ENCODE measurements at places on chromosomes 1 and 21.
A peak's percentile ranks its signal among the peaks of the same experiment; 100 is the strongest.

GRCh38 chr1:29599071-29599470, 362.7 kb downstream of the PTPRU start:
- DNase-seq, result no peak

DNA sequence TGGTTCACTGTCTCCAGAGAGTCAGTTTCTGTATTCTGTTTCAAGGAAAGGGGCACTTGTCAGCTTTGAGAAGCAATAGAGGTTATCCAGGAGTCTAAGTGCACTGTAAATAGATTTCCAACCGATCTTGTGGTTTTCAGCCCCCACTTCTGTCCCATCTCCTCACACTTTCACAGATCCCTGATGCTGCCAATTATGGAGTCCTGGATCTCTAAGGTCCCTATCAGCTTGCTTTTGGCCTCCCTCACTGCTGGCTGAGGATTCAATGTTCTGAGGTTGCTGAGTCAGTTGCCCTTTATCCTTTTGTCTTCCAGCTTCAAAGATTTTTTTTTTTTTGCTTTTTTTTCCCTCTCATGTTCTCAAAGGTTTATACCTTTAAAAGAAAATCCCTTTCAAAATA, 98.4 kb downstream of the DIRAS3 start:
- DNase-seq, result no peak

- no peak for DNase-seq
Measured at GRCh38 chr1:95308276-95309030, 74.4 kb downstream of the RWDD3 start.

DNA sequence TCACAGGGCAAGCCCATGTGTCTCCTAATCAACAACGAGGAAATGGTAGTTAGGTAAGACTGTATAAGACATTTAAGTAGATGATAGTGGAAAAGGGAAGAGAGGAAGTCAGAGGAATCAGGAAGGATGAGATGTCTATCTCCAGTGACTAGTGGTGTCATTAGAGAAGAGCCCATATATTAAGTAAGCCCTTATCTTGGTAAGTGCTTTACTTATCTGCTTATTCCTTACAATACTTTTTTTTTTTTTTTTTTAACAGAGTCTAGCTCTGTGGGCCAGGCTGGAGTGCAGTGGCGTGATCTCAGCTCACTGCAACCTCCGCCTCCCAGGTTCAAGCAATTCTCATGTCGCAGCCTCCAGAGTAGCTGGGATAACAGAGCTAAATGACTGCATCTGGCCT, 29.5 kb downstream of the RNF11 start:
- DNase-seq, result no peak

DNA sequence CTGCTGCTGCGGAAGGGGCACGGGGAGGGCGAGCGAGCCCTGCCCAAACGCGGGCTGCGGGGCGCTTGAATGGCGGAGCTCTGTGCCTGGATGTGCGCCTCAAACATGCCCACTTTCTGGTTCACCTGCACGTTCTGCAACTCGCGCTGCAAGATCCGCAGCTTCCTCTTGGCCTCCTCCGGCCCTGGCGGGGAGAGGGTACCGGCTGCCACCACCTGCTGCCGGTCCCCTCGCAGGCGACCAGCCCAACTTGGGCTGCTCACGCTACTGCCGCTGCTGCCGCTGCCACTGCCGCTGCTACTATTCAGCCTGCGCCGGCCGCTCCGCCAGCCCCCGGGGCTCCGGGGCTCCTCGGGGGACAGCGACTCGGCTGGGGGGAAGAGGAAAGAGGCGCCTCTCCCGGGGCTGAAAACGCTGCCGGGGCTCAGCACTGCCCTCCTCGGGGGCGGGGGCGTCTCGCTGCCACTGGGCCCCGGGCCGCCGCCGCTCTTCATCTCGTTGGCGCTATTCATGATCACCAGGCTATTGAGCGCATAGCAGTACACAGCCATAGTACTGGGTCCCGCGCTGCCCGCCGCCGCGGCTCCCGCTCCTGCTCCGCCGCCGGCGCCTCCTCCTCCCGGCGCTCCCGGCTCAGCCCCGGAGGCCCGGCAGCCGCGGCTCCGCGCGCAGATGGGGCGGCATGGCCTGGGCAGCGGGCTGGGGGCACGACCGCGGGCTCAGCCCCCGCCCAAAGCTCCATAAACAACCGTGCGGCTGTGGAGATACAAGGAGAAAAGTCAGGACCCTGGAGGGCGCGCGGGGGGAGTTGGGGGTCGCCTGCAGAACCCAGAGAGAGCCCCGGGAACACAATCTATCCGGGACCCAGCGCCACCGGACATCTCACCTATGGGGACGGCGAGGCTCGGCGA, 1.9 kb downstream of the ITPKB start:
- DNase-seq, result peak; percentile 47

DNA sequence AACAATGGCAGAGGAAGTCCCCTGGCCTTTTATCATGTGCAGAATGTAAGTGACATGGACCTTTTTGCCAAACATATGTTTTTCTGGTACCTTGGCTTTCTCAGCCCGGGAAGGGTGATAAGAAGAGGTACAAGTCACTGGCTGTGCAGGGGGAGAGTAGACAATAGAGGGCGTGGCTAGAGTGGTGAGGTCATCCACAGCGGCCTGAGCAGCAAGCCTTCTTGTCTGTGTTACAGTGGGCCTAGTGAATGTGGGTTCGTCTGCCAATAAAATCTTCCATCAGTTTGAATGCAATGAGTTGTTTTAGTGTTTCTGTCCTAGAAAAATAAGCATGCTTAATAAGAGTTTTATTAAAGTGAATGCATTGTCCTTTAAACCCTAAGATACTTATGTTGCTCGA, 59.0 kb upstream of the PGD start:
- DNase-seq, result no peak

GRCh38 chr1:174968750-174969244, 30.9 kb upstream of the CACYBP start:
- peak; percentile 24 for DNase-seq

- DNase-seq, result no peak
Measured at GRCh38 chr1:172054172-172054571, 212.9 kb downstream of the DNM3 start.

DNA sequence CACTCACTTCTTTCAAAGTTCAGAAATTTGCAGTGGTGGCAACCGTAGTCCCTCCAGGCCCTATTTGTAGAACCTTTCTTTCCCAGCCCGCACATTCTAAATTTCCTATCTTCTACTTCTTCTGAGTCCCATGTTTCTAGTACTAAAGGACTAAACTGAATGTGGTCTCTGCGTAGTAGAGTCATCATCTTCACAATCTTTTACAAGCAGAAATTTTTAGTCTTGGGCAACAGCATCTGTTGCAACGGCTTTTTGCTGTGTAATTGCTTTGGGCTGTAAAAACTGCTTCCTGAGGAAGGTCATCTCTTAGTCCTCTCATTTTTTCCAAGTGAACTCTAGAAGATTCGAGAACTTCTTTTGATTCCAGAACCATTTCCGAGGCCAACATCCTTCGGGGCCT, 23.9 kb downstream of the VAV3 start:
- no peak for DNase-seq

- DNase-seq, result no peak
Measured at GRCh38 chr1:112983537-112984131, 27.6 kb upstream of the SLC16A1 start.

GRCh38 chr1:112869895-112870294, 86.1 kb downstream of the SLC16A1 start:
- DNase-seq, result no peak

DNA sequence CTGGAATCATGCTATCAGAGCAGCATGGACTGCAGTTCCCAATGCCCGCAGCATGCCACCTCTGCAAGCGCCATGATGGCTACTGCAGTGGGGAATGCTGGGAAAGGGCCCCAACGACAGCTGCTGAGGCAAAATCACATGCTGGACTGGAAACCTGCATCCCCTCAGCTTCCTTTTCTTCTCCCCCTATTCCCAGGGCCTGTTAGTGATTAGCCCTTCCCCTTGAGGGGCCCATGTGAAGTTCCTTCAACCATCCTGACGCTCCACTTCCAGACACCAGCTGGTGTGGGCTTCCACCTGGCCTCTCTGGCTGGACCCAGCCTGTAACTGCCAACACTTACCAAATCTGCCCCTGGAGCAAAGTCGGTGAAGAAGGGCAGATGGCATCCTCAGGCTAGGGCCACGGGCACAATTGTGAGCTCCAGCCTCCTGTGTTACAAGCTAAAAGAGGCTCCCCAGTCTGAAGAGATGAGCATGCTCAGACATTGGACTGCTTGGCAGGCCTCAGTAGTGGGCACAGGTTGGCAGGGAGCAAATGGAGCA, 22.1 kb upstream of the SDC3 start:
- no peak for DNase-seq

DNA sequence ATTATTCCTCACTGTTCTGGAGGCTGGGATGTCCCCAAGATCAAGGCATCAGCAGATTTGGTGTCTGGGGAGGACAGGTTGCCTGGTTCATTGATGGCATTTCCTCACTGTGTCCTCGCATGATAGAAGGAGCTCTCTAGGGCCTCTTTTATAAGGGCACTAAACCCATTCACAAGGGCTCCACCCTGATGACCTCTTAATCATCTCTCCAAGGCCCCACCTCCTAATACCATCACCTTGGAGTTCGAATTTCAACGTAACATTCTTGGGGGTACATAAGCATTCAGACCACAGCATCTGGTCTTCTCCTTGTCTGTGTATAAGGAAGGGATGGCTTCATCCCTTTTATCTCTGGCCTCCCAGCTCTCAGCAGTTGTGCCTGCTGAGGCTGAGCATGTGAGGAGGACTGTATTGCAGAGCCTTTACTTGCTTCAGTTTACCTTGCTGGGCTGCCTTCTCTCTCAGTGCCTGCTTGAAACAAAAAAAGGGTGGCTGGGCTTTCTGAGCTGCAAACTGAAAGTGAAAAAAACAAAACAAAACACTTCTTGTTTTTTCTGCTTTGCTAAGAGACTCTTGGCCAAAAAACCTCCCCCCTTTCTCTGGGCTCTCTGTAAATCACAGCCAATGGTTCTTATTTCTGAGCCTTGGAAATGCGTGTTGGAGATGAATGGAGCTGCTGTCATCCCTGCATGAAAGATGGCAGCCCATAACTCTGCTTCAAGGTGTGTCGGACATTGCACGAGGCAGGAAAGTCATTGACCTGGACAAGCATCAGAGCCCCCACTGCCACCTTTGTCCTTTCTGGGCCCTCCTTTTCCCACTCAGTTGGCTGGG, 75.8 kb downstream of the RHOU start:
- no peak for DNase-seq

DNA sequence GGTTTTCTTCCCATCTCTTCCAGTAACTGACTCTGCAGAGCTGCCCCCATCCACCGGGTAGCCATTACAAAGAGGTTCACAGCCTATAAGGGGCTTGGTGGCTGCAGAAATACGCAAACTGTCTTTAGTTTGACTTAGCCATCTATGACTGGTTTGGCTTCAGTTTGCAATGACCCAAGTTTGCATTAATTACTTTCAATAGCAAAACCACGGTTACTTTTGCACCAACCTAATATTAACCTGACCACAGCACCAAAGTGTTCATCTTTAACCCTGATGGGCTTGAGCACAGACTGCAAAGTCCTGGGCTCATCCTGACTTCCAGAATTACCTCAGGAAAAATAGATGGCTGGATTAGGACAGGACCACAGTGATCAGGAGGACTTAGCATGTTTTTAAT, 2.2 kb upstream of the HAO2 start:
- DNase-seq, result no peak

DNA sequence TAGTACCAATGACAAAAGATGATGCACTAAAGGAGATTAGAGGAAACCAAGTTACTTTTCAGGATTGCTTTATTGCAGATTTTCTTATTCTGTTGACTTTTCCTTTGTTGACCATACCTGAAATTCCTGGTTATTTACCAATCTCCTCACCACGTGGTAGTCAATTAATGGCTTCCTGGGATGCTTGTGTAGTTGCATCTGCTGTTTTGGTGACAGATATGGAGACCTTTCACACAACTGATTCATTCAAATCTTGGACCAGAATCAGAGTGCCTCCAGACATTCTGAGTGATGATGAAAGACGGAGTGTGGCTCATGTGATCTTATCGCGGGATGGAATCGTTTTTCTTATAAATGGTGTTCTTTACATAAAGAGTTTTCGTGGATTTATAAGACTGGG, 91.3 kb downstream of the CATSPERE start:
- no peak for DNase-seq

DNA sequence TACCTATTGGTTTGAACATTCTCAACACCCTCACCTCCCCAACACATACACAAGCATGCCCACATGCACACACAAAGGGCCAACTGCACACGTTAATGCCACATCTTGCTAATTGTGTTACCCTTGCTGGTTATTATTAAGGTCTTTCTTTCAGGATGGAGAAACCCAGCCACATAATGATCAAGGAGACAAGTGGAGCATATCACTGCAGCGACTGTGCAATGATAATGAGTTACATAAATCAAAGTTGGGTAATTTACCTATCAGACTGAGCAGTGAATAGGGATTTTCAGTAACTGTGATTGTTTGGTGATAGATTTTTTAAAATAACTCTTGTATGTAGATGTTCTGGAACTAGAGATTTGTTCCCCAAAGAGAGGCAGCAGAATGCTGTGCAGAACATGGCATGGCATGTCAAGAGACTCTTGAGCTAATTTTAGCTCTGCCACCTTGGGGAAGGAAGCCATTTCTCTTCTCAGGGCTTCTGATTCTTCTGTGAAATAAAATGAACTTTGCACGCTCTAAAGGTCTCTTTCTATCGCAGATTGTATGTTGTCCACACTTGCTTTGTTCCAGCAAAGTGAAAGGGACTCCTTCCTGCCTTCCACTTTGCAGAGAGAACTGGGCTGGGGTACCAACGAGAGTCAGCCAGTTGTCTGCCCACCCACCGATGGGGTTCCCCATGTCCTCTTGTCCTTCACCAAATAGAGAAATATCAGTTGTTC, 126.0 kb upstream of the CAMK1G start:
- DNase-seq, result no peak

DNA sequence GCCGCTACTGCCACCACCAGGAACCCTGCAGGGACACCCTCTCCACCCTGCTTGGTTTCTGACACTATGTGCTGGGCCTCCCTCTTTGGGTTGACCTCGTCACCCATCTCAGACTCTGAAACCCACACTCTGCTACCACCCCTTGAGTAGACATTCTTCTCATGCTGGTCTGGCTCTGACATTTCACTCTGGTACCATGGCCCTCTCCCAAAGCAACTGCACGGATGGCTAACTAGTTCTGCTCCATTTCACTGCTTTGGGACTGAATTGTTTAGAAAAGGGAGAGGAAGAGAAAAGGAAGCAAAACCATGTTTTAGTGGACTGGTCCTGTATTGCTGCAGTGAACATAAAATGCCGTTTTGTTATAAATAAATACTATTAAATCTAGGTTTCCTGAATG, 137.8 kb downstream of the KCNK2 start:
- no peak for DNase-seq

DNA sequence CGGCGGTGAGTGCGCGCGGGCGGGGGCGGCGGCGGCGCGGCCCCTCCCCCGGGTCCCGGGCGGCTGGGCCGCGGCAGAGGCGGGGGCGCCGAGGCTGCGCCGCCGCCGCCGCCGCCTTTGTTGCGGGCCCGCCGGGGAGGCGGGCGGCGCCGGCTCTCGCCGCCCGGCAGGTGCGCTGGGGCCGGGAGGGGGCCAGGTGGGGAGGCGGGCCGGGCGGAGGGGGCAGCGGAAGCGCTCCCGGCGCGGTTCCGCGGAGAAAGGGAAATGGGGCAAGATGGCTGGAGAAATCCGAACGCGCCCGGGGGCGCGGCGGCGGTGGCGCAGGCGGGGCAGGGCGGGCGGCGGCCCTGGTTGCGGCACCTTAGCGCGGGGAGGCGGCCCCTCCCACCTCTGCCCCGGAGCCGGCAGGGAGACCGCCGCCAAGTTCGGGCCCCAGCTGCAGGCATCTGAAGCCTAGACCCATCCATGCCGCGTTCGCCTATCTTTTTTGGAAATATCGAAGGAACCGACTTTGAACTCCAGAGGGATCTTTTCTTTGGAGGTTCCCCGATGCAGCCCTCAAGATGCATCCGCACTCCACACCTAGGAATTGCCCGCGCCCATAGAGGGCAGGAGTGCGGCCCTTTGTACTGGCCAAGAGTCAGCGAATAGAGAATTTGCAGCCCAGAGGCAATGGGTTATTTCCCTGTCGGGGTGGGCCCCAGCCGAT, 479 bp downstream of the POGK start:
- DNase-seq, result peak; percentile 49
